ENCODE measurements at places on chromosomes 16 and 17. TPM values are rescaled to one million over a fixed set of nuclear protein-coding genes. Genes with fewer than 3 reads are reported as not detected.

Gene DNASE1L2
- 0.65 TPM for total RNA-seq

Gene KCNJ12
- total RNA-seq: 0.33 TPM

Gene CENPN
- 34.0 TPM for total RNA-seq

Gene TOM1L1
- total RNA-seq: 0.98 TPM

Gene CLEC18C
- not detected for total RNA-seq

Gene TEKT5
- total RNA-seq: 0.65 TPM

Gene TXNDC11
- 43.8 TPM for total RNA-seq

Gene CACNG5
- total RNA-seq: not detected

Gene ENPP7
- not detected for total RNA-seq

Gene KRT17
- not detected for total RNA-seq

Gene NGFR
- total RNA-seq: not detected

Gene CHST5
- total RNA-seq: not detected

Gene PHLPP2
- 6.9 TPM for total RNA-seq

Gene THRA
- 24.5 TPM for total RNA-seq

Gene KCNJ18
- not detected for total RNA-seq

Gene OSGIN1
- 5.2 TPM for total RNA-seq

Gene TVP23C
- 31.7 TPM for total RNA-seq

Gene NEURL4
- 17.0 TPM for total RNA-seq

Gene IKZF3
- not detected for total RNA-seq

Gene SGCA
- total RNA-seq: not detected

Gene CDRT15L2
- total RNA-seq: not detected

Gene TEKT1
- not detected for total RNA-seq

Gene SLC16A6
- total RNA-seq: 2.0 TPM

Gene JMJD8
- 39.8 TPM for total RNA-seq
